ENCODE measurements at places on chromosomes 11 and 22.

DNA sequence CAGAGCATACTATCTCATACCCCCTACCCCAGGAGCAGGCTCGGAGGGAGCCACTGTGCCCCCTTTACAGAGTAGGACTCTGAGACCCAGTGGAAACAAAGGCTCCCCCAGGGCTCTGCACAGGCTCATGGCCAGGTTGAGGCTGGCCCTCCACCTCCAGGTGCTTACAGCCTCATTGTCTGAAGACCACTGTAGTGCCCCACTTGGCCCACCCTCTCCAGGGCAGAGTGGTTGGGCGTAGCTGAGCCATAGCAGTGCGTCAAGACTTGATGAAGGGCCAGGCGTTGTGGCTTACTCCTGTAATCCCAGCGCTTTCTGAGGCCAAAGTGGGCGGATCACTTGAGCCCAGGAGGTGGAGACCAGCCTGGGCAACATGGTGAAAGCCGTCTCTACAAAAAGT lies 1.7 kb downstream of the ANKRD13D start:
- DNase-seq, result no peak

DNA sequence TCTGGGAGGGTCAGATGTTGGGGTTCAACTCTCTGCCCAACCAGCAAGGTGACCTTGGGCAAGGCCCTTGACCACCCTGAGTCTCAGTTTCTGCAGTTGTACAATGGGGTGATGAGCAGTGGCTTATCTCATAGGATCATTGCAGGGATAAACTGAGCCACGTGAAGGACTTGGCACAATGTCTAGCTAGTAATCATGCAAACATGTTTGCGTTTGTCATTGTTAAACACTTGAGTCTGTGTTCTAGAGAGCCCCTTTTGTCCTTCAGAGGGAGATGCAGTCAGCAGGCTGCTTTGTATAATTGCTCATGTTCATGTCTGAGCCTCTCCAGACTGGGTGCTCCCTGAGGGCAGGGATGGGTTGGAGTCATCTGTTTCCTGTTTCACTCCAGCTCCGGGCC lies 15.8 kb downstream of the CD82 start:
- DNase-seq, result no peak

GRCh38 chr22:24436553-24436952 lies 9.2 kb downstream of the ADORA2A start:
- no peak for DNase-seq

- no peak for DNase-seq
These were observed 70.8 kb downstream of the FAT3 start for GRCh38 chr11:92295175-92296137.

DNA sequence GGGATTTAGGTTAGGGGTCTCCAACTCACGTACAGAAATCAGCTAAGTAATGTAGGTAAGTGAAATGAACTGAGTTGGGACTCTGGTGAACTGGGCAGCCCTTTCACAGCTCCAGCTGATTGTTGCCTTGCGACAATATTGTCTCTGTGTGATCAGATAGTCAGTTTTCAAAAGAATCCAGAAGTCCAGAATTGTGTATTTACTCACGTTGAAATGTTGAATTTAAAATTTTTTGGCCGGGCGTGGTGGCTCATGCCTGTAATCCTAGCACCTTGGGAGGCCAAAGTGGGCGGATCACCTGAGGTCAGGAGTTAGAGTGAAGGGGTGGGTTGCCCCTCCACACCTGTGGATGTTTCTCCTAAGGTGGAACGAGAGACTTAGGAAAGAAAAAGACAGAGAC lies 18.8 kb upstream of the WDR74 start:
- DNase-seq, result no peak

GRCh38 chr11:74636630-74637184 lies 44.3 kb downstream of the POLD3 start:
- no peak for DNase-seq

DNA sequence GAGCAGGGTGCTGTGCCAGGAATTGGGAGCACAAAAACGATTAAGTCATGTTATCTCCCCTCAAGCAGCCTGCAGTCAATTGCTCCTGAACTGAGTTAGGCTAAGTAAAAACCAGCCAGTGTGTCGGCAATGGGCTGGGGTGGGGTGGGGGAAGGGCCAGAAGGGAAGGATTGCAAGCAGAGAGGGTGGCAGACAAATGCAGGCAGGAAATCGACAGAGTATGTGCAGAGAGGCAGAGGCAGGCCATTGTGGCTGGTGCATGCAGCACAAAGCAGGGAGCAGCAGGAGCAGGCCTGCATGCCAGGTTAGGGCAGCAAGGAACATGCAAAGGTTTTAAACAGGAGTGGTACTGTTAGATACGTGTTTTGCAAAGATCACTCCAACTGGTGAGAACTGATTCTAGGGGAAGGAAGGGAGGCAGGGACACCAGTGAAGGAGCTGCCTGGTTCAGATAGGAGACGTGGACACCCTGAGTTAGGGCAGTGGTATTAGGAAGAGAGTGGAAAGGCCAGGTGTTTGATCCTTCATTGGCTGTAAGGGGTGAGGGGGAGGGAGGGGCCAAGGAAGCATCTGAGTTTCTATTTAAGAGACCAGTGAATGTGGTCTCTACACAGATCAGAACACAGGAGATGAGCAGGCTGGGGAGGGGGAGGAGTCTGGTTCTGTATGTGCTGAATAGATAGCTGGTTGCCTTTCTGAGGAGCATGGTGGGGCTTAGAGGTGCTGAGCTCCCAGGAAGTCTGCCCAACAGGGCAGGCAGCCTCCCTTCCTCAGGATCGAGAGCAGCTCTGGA lies 70.8 kb upstream of the PHOX2A start:
- DNase-seq, result no peak

GRCh38 chr11:130397780-130398179 lies 30.6 kb downstream of the ADAMTS8 start:
- DNase-seq, result no peak

GRCh38 chr11:8068605-8069221 lies 12.3 kb upstream of the TUB start:
- no peak for DNase-seq

DNA sequence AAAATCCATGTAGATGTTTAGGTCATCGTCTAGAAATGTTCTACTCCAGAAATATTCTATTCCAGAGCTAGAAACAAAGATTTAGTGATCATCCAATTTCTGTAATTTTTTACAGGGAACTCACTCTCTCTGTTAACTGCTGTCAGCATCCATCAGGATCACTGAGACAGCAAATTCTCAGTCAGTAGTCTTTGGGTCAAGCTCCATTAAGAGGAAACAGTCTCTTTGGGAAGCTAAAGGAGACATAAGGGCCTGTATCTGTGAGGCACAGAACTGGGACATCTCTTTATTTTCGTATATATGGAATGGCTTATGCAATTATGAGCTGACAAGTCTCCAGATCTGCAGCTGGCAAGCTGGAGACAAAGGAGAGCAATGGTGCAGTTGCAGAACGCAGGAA lies 48.3 kb downstream of the PIK3C2A start:
- DNase-seq, result no peak

- no peak for DNase-seq
These were observed 125.3 kb downstream of the MORC2 start for GRCh38 chr22:30843245-30843644.

- no peak for DNase-seq
These were observed 22.8 kb upstream of the CLMP start for GRCh38 chr11:123217897-123218296.

DNA sequence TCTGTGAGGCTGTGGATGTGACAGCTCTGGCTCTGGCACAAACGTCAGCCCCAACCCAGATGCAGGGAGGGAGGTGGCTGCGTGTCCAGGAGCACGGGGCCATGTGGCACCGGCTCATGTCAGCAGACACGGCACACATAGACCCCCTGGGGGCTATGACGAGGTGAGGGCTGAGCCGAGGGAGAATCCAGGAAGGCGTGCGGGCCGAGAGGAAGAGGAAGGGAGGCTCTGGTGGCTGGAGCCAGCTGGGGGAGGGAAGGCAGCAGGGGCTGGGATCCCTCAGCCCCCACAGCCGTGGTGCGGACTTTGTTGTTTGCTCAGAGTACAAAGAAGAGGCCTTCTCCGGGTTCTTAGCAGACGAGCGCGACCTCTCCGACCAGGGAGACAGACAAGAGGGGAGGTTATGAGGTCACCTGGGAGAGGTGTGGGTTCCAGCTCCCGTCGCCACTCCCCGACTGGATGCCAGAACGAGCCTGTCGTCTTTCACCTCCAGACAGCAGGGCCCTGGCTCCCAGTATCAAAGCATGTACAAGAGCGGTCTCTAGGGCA lies 46.1 kb downstream of the CDKN1C start:
- no peak for DNase-seq

DNA sequence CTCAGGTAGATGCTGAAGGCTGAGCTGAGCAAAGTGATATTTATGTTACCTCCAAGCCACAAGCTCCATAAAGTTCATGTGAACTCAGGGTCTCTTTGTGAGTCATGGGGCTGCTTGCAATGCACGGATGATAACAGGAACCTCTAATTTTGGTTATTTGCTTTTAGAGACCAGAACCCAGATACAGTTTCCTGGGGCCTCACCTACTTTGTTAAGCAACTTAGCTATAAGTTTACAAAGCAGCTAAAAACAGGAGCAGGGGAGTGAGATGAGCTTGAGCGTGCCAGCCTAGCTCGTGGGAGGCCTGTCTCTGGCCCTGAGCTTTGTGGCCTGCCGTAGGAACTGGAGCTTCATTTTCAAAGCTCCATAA lies 29.2 kb downstream of the SREBF2 start:
- no peak for DNase-seq

DNA sequence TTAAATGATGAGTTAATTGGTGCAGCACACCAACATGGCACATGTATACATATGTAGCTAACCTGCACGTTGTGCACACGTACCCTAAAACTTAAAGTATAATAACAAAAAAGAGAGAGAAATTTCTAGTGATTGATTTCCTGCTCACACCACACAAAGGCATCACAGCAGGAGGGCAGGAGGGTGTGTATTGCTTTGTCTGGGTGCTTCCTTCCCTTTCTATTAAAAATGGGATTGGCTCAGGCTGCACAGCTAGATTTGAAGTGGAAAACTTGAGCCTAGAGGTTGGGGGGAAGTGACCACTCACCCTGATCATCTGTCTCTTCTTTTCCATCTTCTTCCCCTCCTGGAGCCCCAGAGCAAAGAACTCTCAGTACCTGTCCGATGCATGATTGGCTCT lies 944 bp upstream of the SCGB1D2 start:
- no peak for DNase-seq

- DNase-seq, result no peak
These were observed 25.0 kb upstream of the TMPRSS5 start for GRCh38 chr11:113730887-113731726.

- DNase-seq, result no peak
These were observed 37.3 kb downstream of the PARVG start for GRCh38 chr22:44218071-44218470.

- DNase-seq, result no peak
These were observed 37.2 kb downstream of the GRIK4 start for GRCh38 chr11:120548682-120549209.

DNA sequence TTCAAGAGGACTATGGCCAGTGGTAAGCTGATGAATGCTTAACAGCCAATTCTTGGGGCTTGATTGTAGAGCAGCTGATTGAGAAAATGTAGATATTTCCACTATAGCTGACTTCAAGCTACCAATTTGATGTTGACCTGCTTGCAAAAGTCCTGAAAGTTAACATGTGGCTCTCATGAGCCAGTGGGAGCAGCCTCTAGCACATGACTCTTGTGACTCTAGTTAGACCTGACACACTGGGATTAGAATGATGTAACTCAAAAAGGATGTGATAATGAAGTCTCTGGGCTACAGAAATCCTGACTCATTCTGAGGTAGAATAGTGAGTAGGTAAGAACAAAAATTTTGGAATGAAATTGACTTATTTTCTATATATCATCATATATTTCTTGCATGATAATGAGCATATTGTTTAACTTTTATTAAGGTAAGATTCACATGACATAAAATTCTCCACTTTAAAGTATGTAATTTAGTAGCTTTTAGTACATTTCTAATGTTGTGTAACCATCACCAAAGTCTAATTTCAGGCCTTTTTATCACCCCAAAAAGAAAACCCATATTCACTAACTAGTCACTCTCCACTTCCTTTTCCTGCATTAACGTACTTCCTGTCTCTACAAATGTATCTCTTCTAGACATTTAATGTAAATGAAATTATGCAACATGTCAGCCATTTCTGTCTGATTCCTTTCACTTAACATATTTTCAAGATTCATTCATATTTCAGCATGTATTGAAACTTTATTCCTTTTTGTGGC lies 16.1 kb upstream of the OR52H1 start:
- no peak for DNase-seq

GRCh38 chr11:78812513-78813293 lies 238.0 kb upstream of the NARS2 start:
- DNase-seq, result no peak

GRCh38 chr11:7450836-7451235 lies 34.5 kb upstream of the OLFML1 start:
- DNase-seq, result no peak

DNA sequence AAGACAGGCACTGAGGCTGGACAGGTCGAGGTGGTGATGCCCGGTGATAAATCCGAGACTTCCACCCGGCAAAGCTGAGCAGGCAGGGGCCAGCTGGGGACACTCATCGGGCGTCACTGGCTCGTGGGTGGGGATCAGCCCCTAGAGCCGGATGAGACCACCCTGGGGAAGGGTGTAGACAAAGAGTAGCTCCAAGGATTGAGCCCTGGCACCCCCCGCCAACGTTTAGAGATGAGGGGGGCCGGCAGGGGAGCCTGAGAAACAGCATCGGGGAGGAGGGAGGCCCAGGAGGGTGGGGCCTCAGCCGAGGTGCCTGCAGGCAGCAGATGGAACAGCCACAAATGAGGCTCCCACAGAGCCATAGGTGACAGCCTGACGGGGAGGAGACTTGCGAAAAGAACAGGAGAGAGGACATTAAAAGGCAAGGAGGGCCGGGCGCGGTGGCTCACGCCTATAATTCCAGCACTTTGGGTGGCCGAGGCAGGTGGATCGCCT lies 27.4 kb upstream of the CBX7 start:
- DNase-seq, result no peak

DNA sequence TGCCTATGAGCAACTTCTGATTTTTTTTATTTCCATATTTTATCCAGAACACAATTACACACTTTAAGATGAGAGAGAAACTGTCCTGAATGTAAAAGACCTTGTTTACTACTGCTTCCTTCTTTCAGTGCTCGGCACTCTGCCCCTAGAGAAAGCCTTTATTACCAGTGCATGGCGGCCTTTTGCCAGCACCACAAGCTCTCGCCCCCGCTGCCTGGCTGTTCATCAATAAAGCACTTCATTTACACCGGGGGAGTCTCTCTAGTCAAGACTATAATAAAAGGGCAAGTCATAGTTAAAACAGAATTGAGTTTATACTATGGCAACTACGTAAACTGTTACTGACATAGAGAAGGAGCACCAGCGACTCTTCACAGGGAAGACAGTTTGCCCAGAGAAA lies 259.5 kb downstream of the CADM1 start:
- no peak for DNase-seq

All from T-helper 9 cell (primary cell).